Renal pelvis (tissue), 12 donors: ENCODE measurements at places on chromosomes 11 and 22. TPM values are rescaled to one million over a fixed set of nuclear protein-coding genes. Genes with fewer than 3 reads are reported as not detected.

DNA sequence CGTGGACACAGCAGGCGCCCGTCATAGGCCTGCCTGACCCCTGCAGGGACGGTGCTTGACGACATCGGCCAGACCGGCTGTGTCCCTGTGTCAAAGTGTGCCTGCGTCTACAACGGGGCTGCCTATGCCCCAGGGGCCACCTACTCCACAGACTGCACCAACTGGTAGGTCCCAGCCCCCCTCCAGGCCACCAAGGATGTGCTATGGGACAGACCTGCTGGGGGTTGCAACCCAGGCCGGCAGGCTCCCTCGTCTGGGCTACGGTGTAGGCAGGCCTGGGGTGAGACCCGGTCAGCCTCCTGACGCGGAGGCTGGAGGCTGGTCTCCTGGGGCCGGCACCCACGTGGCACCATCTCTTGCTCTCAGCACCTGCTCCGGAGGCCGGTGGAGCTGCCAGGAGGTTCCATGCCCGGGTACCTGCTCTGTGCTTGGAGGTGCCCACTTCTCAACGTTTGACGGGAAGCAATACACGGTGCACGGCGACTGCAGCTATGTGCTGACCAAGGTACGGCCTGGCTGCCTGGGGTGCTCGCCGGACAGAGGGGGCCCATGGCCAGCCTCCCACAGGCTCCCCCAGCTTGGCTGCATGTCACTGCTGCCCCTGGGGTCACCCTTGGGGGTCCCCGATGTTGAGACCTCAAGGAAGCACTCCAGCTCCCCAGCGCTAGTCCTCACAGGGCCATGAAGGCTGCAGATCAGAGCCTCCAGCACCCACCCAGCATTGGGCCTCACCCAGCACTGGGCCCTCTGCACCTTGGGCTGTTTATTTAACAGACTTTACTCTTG lies 7.7 kb downstream of the MUC5AC start:
- no peak for DNase-seq

GRCh38 chr11:133049244-133050019 lies 482.9 kb downstream of the OPCML start:
- no peak for DNase-seq

DNA sequence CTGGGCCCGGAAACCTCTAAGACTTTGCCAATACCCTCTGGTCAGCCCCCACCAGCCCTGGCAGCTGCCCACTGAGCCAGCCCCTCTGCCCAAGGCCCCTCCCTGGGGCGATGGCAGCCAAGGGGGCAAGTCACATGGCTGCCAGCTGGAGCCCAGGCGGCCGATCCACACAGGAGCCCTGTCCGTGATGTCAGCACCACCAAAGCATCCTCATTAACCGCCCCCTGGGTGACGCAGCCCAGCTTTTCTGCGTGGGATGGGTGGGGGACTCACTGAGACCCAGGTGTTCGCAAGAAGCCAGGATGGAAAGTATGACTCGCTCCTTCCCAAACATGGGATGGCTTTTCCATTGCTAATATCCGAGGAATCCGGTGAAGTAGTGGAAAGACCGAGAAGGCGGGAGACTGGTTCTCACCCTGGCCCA lies 46.6 kb upstream of the WNT7B start:
- no peak for DNase-seq

GRCh38 chr11:8794677-8795103 lies 112.1 kb downstream of the RPL27A start:
- DNase-seq, result no peak

GRCh38 chr11:35242412-35243242 lies 103.7 kb downstream of the CD44 start:
- no peak for DNase-seq

- DNase-seq, result no peak
Observed at GRCh38 chr11:64229090-64229743, 1.1 kb upstream of the DNAJC4 start.

- no peak for DNase-seq
Observed at GRCh38 chr11:11948242-11948947, 60.0 kb downstream of the DKK3 start.

DNA sequence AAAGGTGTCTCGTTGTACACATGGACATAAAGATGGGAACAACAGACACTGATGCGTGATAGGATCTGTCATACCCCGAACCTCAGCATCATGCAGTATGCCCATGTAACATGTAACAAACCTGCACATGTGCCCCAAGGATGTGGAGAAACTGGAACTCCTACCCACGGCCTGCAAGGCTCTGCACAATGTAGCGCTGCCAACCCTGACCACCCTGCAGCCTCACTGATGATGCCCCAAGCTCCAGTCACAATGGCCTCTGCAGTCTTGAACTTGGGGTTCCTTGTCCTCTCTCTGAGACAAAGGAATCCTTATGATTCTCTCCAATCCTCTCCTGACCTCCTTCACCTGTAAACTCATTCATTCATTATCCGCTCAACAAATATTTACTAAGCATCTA lies 14.2 kb downstream of the LMO1 start:
- no peak for DNase-seq

DNA sequence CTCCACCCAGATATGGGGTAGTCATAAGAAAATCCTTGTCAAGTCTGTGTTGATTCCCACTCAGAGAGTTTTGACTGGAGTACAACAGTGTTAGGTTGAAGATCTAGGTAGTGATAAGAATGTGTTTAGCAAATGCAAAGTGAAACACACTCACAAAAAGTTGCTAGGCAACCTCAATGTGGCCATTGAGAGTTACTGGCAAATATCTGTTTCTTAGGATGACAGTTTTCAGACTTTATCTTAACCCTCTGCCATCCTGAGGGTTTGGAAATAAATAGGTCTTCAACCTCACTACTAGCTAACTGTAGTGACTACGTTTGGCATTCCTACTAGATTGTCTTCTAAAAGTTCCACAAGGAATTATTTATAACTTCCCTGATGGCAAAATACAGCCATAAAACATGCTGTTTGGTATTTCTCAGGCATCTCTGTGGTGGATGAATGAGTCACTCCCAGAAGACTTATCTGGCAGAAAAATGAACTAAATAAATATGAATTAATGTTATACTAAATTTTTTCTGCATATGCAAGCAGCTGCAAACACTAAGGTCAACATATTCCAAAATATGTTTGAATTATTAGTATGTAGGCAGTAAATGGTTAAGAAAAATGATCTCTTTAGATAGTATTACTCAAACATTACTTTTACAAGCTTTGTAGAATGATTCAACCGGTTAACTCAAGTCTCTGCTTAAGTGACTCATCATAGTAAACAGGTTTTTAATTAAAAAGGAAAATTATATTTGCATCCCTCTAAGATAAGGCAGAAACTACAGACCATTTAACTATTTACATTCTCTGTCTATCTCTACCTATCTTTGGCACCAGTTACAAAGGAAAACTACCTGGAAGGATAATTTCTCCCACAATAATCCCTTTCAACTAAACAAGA lies 17.1 kb upstream of the SYTL2 start:
- DNase-seq, result peak; percentile 38

DNA sequence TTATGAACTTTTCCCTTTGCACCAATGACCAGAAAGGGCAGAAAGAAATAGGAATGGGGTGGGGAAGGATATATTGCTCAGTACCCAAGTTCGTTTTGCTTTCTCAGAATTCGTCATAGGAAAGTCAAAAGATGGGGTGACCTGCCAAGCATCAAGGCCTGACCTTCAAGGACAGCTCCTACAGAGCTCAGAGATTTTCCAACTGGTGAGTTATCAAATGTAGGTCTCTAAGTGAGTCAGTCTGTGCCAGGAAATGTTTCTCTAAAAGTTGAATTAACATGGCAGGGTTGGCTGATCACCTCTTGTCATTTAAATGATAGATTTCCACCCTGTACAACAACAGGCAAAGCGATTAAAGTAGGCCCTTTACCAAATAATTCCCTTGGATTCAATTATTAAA lies 307.2 kb downstream of the CADM1 start:
- DNase-seq, result no peak

DNA sequence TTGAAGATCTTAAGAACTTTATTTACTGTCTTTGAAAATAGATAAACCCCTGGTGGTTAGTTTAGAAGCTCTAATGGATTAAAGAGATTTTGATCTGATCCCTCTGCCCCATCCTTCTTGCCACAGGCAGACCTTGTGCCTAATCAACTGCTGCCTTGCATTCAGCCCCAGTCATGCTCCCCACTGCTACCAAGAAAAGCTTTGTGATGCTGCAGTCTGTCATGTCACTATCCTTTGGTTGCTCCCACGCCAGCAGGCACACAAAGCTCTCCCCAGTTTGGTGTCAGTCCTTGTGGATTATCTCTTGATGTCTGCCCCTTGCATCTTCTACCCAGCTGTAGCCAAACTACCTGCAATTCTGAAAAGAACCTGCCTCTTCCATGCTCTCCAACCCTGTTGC lies 112.2 kb downstream of the MTNR1B start:
- no peak for DNase-seq

DNA sequence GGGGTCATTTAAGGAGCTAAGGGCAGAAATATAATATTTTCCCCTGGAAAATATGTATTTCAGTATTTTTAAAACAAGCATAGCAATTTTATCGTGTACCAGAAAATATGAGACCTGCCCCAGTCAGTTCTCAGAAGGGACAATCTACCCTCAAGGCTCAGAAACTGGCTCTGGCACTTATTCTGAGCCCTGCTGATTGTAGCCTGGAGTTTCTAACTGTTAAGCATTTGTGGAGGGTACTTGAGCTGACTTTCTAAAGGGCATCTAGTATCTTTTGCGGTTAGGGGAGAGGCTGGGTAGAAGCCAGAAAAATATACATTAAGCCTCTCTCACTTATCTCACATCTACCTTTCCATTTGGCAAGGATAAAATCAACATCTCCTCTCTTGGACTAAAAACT lies 71.3 kb upstream of the FSHB start:
- no peak for DNase-seq

- DNase-seq, result no peak
Observed at GRCh38 chr22:20296598-20296997, 23.3 kb downstream of the DGCR6L start.

DNA sequence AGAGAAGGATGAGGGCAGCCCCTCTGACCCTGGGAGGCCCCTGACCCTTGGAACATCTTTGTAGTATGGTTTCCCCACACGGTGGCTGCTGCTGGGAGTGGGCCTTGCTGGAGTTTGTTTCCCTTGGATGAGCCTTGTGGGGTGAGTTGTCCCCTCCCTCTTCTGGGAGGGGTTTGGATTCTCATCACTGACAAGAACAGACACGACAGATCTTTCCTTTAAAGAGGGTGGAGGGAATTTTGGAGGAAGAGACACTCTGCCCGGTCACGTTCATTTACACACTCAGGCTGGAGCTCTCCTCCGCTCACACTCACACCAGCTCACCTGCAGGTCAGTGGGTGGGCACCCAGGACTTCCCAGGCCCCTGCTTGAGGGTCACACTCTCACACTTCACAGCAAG lies 31.7 kb downstream of the POU2F3 start:
- no peak for DNase-seq

DNA sequence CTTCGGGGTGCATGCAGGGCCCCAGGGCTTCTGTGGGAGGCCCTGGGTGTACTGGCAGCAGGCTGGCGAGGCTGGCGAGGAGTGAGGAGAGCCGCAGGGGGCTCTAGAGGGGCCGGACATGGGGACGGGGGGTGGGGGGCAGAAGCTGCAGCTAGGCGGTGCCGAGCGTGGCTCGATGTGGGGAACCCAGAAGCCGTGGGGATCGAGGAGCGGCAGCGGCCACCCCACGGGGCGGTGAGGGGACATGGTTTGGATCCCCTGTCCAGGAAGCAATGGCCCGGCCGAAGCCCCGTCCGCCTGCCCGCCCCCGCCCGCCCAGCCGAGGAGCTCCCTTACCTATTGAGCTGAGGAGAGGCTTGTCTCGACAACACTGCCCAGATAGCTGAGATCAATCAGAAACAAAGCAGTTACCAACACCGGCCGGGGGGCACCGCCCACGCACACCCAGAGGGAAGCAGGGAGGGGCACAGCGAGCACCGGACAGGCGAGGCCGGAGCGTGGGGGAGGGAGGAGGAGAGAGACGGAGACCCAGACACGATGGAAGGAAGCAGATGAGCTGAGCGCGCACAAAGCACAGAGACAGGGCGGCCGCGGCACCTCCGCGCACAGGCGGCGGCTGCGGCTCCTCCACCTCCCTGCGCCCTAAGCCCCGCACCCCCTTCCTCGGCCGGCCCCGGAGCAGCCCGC lies 38.7 kb downstream of the IGSF9B start:
- DNase-seq, result no peak

DNA sequence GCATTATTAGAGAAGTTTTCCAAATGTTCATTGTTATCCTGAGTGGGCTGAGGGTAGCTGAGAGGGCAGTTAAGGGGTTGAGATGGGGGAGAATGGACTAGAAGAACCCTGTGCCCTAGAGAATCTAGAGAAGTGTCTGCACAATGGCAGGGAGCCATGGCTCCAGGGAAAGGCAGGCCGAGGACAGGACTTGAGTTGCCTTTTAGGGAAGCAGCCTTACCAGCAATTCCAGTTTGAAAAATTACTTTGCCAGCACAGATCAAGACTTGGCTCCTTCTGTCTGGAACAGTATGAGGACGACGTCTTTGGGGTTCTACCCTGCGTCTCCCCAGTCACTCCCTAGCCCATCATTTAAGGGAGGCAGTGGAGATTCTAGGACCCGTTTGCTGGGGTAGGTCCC lies 25.7 kb upstream of the MICAL3 start:
- DNase-seq, result no peak

DNA sequence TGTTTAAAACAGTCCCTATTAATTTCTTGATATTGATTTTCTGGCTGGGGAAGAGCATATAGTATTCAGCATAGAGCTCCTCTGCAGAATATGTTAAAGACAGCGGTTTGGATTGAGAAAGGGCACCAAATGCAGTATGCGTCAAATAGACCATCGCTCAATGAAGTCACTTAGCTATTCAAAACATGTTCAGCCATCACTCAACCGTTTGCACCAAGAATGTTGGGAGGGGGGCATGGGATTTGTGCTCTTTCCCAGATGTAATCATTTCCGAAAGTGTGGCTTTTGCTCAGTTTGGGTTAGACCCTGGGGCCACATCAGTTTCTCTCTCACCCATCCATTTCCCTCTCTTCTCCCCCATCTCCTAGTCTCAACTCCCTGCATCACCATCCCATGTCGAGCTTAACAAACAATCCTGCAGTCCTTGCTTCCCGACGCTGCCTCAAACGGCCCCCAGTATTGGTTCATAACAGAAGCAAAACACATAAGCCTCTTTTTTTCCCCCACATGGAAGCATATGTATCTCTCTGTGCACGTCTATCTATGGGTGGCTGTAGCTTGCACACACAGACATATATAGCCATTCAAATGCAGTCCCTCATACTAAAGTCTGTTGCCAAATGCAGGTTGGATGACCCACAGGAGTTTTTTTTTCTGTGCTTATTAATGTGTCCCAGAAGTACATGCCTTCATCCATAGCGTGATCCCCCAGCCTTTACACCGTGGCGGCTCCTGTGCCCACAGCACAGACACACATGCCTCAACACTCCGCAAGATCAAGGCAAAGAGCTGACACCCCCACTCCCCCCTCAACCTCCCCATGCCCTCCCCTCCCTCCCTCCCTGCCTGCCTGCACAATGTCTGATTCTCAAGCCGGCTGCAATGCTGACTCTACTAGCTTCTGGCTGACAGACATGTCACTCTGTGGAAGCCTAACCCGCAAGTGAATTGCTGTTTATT lies 2.6 kb downstream of the CACNG2 start:
- no peak for DNase-seq

Gene GSTP1
- 847 TPM for polyA plus RNA-seq

Gene MS4A4A
- polyA plus RNA-seq, result 5.1 TPM

Gene TTC36
- polyA plus RNA-seq, result 2.9 TPM

Gene TRIM5
- polyA plus RNA-seq, result 43.5 TPM
